ENCODE measurements at places on chromosomes 11 and 22.

DNA sequence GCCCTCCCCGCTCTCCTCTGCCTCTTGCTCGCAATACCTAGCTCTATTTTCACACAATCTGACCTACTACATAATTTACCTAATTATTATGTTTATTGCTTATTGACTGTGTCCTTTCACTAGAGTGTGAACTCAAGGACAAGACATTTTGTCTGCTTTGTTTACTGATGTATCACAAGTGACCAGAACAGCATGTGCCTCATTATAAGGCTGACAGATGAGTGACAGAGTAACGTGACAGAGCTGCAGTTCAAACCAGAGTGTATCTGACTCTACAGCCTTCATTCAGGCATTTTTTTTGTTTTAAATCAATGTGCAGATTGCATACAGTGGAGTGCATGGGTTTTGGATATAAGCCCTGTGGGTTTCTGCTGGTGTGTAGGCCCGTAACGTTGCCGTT is 82.0 kb upstream of the RAB1B start:
- DNase-seq, result no peak

- peak; percentile 45 for DNase-seq
Measured at GRCh38 chr22:23856721-23857605, 712 bp upstream of the SLC2A11 start.

- peak; percentile 62 for DNase-seq
Measured at GRCh38 chr11:102309621-102310541, 7.4 kb upstream of the BIRC3 start.

GRCh38 chr11:133934599-133935550 is 21.9 kb downstream of the IGSF9B start:
- DNase-seq, result peak; percentile 52

- no peak for DNase-seq
Measured at GRCh38 chr11:78209478-78209877, 20.8 kb downstream of the USP35 start.

DNA sequence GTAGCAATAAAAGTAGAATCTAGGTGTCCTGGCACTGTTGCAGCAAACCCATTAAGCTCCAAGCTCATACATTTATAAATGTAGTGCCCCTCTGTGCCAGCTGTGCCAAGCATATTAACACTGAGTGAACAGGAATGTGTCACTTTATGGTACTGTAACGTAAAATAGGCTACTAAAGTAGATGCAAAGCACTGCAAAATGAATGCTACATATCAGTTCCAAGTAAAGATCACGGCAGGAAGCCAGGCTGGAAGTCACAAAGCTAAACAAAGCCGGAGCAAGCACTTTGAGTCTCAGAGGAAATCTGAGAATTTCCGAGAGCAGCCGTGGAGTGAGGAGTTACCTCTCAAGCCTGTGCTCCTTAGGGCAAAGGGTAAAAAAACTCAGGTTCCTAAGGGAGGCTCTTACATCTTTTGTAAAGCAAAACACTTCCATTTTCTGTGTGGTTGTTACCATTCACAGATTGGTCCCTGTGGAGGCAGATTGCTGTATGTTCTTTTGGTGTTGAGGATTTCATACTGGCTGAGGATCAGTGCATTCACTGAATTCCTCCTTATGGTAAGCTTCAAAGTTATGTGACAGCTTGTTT is 85.7 kb downstream of the WNT11 start:
- DNase-seq, result peak; percentile 30

DNA sequence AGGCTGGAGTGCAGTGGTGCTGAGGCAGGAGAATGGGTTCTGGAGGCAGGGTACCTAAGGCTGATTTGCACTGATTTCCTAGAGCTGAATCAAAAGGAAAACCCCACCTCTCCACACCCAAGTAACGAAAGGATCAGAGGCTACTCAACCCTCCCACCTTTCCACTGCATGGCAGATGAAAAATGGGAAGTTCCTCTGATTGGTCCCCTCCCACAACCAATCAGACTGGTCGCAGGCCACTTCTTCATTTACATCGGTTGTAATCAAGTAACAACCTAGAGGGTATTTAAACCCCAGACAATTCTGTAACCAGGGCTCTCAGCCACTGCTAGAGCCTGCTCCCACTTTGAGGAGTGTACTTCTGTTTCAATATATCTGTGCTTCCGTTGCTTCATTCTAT is 18.6 kb upstream of the PARVB start:
- DNase-seq, result no peak

GRCh38 chr11:91717169-91717568 is 507.4 kb upstream of the FAT3 start:
- DNase-seq, result no peak

DNA sequence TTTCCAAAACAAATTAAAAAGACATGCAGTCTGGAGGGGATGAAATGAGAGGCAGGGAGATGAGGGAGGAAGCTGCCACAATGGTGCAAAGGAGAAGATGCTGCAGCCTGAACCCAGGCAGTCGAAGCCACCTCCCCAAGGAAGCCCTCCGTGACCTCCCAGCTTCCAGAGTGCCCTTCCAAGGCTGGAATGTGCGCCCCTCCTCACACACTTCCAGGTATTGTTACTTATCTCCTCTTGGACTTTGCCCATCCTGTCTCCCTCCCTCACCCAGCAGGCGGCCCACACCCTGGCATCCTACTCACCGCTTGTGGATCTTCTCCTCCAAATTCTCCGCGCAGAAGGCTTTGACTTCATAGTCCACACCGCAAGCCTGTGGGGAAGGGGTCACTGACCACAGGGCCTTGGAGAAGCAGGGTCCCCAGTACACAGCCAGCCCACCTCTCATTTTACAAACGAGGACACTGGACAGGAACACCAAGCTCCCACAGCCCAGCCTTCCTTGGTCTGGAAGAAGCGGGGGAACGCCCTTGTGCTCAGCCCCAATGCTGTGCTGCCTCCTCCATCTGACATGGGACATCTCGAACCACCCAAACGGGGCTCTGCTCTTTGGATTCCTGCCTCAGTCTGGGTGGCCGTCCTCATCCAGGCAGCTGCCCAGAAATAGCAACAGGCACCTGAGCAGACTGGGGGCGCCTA is 40.3 kb downstream of the TPBGL start:
- DNase-seq, result no peak

- DNase-seq, result no peak
Measured at GRCh38 chr11:111237926-111238325, 7.6 kb upstream of the POU2AF2 start.

DNA sequence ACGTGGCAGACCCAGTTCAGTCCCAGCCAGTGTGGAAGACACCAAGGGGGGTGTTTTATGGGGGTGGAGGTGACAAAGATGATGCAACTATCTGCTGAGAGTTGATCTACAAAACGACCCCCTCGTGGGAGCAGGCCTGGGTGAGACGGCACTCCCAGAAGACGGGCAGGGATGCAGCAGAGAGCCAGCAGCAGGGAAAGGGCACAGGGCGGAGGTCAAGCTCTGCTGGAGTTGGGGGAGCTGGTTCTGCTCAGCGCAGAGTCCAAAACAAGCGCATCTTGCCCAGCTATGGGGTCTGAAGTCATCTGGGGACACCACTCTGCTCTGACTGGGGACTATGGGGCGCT is 3.9 kb downstream of the GNB1L start:
- DNase-seq, result no peak

GRCh38 chr11:107898270-107898669 is 30.0 kb upstream of the RAB39A start:
- peak; percentile 47 for DNase-seq

GRCh38 chr11:33687733-33688479 is 12.7 kb downstream of the C11orf91 start:
- peak; percentile 79 for DNase-seq

- no peak for DNase-seq
Measured at GRCh38 chr11:67085617-67086016, 29.0 kb downstream of the RHOD start.

- peak; percentile 97 for DNase-seq
Measured at GRCh38 chr11:19670030-19670791, 42.4 kb upstream of the NAV2 start.

GRCh38 chr11:129701706-129702105 is 113.9 kb upstream of the TMEM45B start:
- no peak for DNase-seq

DNA sequence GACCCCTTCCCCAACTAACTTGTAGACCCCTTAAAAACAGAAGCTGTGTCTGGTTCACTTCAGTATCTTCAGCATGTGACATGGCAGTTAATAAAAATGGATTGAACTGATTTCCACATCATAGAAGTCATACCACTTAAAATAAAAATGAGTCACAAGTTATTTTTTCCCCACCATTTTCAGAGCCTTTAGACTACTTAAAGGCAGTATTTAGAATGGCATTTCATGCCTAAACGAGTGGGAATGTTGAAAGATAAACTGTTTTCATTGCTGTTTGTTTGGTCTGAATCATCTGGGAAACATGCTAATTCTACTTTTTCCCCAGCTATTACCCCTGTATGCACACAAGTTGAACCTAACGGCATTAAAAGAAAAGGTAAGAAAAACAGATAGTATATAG is 324.0 kb downstream of the RAB38 start:
- DNase-seq, result peak; percentile 64
